ENCODE measurements at places on chromosomes 7 and 10.

DNA sequence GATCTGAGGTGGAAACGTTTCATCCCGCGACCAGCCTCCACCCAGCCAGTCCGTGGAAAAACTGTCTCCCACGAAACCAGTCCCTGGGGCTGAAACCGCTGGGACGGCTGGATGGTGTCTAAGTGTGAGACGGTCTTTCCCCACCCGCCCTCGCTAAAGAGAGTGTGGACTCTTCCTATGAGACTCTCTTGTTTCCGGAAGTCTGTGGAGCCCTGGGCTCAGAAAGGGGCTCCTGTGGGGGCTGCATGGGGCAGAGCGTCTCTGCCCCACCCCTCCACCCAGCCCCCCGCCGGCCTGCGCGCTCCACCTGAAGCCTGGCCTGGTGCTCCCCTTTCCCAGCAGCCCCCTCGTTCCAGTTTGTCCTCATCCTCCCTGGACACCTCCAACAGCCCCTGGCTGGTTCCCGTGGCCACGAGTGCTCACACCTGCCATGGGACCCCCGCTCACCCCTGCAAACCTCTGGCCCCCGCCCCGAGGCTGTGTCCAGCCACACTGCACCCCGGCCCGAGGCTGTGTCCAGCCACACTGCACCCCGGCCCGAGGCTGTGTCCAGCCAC lies 28.7 kb downstream of the CFAP46 start:
- no peak for DNase-seq

DNA sequence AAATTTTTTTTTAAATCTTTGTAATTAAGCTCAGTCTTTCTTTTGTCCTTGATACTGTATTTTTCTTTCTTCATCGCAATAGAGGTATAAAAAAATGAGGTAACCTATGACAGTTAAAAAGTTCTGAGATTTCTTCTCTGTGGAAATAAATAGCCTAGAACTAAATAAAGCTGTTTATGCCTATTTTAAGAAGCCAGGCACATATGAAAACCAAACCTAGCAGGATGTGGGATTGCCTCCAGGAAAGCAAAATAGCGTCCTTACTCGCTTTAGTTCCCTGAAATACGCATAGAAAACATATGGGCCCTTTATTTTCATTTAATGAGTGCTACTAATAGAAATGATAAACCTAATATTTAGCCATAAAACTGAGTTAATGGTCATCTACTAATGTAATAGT lies 6.6 kb downstream of the UBE2D1 start:
- no peak for DNase-seq

GRCh38 chr7:44059219-44060090 lies 5.9 kb downstream of the PGAM2 start:
- no peak for DNase-seq

DNA sequence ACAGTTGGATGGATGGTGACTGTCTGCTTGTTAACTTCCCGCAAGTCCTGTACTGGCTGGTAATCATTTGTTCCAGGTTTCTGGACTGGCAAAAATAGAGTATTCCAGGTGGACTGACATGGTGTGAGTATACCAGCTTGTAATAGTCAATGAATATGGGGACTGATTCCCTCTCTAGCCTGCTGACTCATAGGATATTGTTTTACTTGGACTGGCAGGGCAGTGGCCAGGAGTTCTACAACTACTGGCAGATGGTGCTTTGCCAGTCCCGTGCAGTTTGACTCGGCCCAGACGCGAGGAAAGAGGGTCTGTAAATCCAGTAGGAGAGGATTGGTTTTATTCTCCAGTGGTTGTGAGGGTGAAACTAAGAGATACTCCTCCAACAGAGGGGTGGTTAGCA lies 78.0 kb downstream of the PRR15 start:
- peak; percentile 20 for DNase-seq

DNA sequence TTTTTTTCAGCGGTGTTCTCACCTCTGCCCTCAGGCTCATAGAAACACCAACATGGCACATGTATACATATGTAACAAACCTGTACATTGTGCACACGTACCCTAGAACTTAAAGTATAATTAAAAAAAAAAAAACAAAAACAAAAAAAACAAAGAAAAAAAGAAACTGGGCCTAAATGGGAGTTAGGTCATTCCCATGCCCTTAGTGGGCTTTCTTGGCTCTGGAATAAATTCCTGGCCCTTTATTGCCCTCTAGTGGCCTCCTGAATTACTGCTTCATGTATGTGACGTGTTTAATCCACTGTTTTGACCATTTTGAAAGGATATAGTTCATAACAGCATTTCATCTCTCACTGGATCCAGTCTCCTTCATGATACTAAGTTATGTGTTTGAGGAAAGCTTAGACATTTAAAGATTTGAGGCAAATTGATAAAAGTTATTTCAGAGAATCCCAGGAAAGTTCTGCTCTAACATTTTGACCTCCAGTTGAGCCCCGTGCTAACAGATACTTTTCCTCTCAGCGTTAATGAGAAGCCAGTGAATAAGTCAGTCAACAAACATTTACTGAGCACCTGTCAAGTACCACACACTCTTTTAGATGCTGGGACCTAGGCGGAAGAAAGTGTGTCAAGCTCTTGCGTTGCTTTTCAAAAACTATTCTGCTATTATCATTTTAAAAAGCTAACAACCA lies 54.7 kb upstream of the SYPL1 start:
- DNase-seq = peak; percentile 78

DNA sequence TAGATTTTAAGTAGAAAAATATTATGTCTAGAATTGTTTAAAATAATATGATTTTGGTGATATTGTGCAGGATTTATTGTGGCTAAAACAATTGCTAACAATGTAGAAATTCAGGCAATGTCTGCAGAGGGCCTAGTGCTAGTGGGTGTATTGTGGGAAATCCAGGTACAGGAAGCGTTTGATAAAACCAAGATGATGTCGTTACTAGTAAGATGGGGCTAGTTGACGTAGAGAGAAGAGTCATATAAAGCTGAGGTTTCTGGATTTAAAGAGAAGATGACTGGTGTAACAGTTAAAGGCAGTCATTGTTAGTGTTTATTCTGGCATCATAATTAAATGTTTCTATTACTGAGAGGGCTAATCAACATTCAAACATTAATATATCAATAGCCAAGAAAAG lies 43.5 kb downstream of the ADK start:
- peak; percentile 23 for DNase-seq

- DNase-seq = no peak
Measured at GRCh38 chr10:98417973-98418664, 3.1 kb upstream of the PYROXD2 start.

- DNase-seq = no peak
Measured at GRCh38 chr10:70308121-70309060, 24.6 kb upstream of the NPFFR1 start.

DNA sequence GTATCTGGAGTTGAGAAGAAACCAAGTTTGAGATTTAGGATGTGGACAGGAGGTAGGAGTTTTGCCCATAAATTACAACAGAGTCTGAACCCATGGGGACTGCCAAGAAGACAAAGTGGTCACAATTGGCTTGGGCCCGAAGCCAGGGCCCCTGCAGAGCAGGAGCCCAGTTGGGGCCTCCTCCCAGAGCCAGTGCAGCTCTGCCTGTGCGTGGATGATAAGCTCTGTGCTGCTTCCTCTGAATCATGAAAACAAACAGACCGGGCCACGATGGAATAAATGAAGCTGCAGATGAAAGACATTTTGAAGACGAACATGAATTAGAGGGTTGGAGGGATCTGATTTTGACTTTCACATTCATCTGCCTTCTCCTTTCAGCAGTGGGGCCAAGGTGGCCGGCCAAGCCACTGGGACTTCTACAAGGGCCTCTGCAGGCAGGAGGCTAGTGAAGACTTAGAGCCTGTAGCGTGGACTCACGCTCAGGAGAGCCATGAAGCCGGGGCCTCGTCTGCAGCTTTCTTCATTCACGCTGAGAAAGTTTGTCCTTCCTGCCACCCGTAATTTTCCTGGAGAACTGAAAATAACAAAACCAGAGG lies 156.8 kb upstream of the LYZL1 start:
- DNase-seq = peak; percentile 61

GRCh38 chr10:110755781-110756180 lies 111.6 kb downstream of the RBM20 start:
- DNase-seq = no peak

- DNase-seq = no peak
Measured at GRCh38 chr7:96449094-96449493, 127.2 kb upstream of the SLC25A13 start.

DNA sequence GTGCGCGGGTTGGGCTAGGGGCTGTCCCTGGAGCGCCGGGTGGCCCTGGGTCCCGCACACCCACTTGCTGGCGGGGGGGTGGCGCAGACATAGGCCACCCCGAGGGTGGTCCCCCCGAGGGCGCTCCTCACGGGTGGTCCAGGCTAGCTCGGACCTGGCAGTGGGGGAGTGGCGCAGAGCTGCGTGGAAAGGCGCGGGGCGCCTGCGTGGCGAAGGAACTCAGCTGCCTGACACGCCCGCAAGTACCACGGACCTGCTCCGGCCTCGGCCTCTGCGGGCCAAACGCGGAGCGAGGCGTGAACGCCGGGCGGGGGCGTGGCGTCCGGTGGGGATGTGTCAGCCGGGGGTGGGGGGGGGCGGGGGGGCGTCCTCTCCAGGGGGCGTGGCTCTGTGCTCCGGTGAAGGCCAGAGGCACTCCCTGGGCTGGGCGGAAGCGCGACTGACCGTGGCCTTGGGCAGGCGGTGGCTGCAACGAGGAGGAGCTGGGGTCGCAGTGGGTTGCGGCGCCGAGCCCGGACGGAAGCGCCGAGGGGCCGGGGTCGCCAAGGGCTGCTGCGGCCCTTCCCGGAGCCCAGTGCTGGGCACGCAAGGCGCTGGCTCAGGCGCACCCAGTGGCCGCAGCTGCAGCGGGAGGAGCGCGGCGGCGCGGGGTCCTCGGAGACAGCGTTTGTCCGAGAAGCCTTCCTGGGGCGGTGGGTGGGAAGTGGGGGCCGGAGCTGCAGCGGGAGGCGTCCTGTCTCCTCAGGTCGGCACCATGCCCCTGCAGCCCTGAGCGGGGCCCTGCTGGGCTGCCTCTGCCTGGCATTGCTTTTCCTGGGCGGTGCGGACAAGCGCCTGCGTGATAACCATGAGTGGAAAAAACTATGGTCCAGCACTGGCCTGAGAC lies 58.9 kb upstream of the NUPR2 start:
- no peak for DNase-seq

DNA sequence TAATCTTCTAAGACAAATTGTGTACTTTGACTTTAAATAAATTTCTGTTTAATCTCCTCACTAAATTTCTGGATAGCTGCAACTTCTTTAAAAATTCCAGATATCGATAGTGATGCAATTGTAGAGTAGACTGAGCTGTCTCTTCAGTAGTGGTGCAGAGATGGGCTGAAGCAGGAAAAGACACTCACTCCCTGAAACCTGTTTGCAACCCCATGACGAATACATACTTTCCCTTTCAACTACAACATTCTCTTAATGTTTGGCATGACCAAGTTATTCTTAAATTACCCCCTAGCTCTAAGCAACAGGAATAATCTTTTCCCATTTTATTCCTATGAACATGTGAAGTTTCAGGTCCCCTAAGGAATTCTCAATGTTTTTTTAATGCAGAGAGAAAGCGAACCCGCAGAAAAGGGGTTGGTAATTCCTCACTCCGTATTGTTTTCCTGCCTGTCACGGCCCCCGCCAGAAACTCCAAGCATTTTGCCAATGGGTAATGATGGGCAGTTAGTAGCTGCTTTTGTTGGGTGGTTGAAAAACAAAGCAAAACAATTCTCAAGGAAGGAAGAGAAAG lies 1.3 kb downstream of the THSD7A start:
- peak; percentile 59 for DNase-seq

DNA sequence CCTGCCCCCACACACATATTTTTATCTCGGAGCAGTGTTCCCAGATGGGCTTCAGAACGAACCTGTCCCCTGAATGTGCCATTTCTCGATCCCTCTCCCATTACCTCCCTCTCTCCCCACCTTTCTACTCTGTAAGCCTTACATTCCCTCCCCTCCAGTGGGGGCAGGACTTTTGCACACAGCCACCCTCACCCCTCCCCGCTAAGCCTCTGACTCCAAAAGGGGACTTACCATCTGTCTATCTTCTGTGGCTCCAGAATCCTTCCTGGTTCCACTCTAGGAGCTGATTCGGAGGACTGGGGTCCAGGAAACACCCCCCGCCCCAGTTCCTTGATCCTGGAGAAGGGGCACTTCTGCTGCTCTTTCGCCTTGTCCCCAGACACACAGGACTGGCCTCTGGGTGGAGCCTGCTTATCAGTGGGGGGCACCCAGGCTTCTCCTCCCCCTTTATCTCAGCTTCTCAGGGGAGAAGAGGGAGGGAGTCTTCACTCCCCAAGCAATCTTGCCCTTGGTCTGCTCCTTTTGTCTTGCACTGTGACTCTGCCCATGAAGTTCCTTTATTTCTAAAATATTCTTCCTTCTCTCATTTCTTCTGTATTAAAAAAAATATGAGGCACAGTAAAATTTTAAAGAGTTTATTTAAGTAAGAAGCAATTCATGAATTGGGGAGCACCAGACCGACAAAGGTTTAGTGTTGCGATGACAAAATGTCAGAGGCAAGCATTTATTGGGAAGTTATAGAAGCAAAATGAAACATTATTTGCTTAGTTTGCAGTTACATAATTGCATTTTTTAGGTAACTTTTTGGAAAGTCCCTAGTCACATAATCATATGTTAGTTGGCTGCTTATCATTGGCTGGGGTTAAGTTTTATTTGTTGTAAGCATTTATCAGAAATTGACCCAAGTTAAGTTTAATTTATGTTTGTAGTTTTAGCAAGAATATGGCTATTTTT lies at the start of gene KEL:
Gene KEL (minus strand): TSS at position 391 of the 954 bp plus-strand sequence. CDS start 157 bp downstream, at position 234.
- no peak for DNase-seq

- DNase-seq = no peak
Measured at GRCh38 chr7:157035979-157036378, 25.5 kb upstream of the MNX1 start.

GRCh38 chr10:95841661-95842498 lies 65.9 kb upstream of the CC2D2B start:
- peak; percentile 77 for DNase-seq

GRCh38 chr10:126240483-126240882 lies 147.8 kb downstream of the ADAM12 start:
- DNase-seq = no peak

DNA sequence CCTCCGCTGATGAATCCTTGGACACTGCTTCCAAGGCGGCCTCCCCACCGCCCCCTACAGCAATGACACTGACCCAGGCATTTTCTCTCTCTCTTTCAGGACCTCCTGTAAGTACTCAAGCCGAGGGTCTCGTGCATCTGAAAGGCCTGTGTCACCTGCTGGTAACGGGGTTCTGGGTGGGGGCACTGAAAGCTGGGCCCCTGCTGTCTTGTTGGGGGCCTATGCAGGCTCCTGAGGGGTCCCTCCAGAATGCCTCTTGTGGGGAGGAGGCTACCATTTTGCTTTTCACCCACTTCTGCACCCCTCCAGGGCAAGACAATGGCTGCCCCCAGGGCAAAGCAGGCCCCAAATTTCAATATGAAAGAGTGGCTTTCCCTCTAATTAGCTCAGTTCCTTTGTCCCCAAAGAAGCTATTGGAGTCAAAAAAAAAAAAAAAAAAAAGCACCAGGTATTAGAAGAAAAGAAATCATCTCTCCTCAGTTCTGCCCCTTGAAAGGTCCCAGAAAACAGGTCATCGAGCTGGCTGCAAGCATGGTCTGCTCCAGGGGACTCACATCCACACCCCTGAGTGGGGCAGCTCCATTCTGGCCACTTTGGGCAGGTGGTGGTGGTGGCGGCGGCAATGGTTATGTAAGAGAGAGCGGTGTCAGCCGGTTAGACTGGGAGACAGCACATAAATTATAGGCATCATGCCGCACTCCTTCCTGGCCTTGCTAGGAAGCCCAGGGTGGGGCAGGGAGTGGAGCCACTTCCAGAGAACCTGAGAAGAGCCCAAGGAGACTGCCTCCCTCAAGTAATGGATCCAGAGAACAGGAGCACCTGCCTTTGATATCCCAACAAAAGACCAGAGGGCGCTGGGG lies 66.2 kb downstream of the COL13A1 start:
- DNase-seq = no peak
